ENCODE measurements at places on chromosomes 13 and 19.

DNA sequence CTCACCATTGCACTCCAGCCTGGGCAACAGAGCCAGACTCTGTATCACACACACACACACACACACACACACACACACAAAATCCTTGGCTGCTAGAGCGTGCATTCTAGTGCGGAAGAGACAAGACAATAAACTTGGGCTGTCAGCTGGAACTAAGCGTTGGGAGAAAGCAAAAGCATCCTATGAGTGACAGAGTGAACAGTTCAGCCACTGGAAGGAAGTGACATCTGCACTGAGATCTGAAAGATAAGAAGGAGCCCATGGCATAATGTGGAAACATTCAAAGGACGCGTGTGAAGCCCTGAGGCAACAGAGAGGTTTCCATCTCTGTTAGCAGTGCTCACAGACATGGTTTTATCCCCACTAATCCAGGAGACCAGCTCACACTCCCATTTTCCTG lies 3.5 kb upstream of the SLC1A5 start:
- DNase-seq, result no peak

DNA sequence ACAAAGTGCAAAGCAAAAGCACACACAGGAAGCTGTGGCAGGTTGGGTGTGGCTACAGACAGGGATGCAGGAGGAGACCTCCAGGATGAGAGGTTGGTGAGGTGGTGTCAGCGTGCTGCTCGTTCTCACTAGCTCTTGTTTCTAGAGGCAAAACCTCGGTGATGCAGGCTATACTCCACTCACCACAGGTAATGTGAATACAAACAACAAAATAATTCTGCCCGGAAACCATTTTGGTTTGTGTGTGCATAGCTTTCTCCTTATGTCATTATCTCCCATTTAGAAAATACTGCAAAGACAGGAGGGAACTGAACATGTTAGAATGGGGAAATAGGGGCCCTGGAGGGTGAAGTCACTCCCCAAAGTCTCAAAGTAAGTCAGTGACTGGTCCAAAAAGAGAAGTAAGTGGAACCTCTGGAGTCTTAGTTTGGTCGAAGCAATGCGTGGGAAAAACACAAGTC lies 9.4 kb downstream of the LCP1 start:
- no peak for DNase-seq

- DNase-seq, result no peak
These were observed 115.1 kb upstream of the CACNA1A start for GRCh38 chr19:13621413-13621812.

- no peak for DNase-seq
These were observed 1327.7 kb downstream of the EFNB2 start for GRCh38 chr13:105207572-105208293.

DNA sequence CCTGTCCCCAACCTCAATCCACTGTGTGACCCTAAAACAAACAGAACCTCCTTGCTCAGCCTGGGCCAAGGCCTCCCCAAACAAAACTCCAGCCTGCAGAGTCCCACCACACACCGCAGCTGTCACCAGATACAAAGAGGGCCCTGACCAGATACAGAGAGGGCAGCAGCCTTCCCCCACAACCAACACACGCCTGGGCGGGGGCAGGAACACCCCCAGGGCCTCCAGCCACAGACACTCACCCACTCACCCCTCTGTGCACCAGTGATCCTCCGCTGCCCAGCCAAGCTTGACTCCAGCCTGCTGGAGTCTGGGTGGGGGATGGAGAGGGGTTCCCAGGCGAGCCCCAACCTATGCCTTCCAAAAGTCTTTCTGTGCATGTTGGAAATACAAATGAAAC lies 5.9 kb upstream of the CIRBP start:
- DNase-seq, result no peak

- no peak for DNase-seq
These were observed 21.8 kb upstream of the KBTBD7 start for GRCh38 chr13:41216160-41216559.

GRCh38 chr13:56515441-56515840 lies 625.3 kb upstream of the PRR20A start:
- DNase-seq, result no peak

- no peak for DNase-seq
These were observed 8.5 kb upstream of the ZNF91 start for GRCh38 chr19:23403581-23404324.

DNA sequence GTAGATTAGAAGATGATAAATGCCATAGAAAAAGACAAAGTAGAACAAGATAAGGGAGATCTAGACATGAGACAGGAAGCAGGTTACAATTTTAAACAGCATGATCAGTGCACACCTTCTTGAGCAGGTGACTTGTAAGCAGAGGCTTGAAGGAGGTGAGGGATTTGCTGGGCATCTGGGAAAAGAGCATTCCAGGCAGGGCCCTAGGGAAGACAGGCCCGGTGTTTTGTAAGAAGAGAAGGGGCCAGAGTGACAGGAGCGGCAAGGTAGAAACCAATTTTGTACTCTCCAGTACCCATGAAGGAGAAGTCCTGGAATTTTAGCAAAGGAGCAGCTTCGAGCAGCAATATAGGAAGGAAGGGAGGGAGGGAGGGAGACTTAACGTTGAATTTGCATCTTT lies 296.5 kb downstream of the MZT1 start:
- DNase-seq, result no peak

DNA sequence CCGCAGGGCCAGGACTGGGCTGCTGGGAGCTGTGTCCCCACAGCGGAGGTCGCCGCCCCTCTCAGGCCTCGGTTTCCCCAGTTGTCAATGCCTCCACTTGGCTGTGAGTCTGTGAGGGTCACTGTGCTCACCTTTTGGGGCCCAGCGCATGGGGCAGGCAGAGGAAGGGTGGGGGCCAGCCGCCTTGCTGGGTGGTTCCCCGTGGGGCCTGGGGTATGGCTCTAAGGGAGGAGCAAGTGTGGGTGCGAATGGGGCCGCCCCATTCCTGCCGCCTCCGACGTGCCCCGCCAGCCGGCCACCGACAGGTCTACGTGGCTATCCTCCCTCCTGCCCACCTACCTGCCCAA lies 800 bp upstream of the FGF22 start:
- no peak for DNase-seq

- no peak for DNase-seq
These were observed 1.3 kb downstream of the FAM174C start for GRCh38 chr19:1276628-1277022.

GRCh38 chr19:44930088-44930487 lies 11.9 kb upstream of the APOC4 start:
- DNase-seq, result no peak

DNA sequence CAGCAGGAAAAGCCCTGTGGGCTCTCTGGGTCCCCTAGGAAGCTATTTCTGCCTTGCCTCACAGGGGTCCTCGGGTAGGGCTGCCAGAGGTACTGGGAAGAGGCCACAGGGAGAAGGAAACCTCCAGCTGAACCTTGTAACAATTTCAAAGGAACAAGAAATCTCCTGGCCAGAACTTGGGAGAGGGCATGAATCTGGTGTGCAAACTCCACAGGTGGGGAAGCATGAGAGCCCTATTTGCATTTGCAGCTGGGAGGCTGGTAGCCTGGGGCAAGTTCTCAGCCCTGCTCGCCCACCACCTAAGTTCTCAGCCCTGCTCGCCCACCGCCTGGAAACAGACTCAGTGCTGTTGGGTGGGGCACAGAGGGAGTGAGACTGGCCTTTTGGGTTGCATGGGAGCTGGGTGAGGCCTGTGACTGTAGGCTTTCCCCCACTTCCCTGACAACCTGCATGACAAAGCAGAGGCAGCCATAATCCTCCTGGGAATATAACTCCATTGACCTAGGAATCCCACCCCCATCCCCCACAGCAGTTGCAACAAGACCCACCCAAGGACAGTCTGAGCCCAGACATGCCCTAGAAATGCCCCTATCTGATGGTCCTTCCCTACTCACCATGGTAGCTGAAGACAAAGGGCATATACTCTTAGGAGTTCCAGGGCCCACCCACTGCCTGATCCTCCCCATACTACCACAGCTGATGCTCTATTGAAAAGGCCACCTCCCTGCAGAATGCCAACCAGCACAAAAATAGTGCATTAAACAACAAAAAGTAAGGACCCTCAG lies 11.7 kb downstream of the UGGT2 start:
- no peak for DNase-seq

- DNase-seq, result no peak
These were observed 46.3 kb downstream of the CCNE1 start for GRCh38 chr19:29858000-29858596.

DNA sequence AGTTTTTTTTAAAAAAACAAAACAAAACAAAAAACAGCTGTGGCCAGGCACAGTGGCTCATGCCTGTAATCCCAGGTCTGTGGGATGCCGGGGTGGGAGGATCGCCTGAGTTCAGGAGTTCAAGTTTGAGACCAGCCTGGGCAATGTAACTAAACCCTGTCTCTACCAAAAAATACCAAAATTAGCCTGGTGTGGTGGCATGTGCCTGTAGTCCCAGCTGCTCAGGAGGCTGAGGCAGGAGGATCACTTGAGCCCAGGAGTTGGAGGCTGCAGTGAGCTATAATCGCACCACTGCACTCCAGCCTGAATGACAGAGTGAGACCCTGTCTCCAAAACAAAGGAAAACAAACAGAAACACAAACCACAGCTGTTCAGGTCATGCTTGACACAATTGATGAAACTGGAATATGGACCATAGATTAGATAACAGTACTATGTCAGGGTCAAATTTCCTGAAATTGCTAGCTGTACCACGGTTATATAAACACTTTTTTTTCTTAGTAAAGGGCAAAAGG lies 6.9 kb upstream of the ANGPTL4 start:
- no peak for DNase-seq

DNA sequence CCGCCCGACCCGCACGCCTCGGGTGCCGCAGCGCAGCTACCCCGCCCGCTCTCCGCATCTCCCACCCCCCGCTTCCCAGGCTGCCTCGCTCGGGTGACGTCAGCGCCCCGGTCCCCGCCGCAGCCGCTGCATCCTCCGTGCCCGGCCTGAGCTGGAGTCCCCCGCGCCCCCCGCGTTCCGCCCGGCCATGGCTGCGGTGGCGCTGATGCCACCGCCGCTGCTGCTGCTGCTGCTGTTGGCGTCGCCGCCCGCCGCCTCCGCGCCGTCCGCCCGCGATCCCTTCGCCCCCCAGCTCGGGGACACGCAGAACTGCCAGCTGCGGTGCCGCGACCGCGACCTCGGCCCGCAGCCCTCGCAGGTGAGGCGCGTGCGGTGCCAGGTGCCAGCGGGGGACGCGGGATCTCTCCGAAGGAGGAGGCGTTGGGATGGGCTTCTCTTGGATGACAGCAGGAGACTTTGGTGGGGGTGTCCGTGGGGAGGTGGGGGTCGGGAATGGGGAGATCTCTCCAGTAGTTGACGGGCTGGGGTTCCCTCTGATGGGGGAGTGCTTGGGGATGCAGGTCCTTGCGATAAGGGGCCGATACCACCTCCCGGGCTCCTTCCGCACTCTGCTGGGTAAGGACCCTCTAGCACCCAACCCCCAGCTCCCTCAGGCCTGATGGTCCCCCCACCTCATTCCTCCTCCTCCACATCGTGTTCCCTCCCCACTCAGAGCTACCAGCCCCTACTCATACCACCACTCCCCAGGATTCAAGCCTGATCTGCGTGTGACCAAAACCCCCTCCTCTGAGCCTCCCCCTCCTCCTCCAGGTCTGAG lies at the start of gene TMEM59L:
TSS of gene TMEM59L (plus strand) at position 99 of the 817 bp plus-strand sequence. CDS start at position 188, 89 bp downstream.
- no peak for DNase-seq

DNA sequence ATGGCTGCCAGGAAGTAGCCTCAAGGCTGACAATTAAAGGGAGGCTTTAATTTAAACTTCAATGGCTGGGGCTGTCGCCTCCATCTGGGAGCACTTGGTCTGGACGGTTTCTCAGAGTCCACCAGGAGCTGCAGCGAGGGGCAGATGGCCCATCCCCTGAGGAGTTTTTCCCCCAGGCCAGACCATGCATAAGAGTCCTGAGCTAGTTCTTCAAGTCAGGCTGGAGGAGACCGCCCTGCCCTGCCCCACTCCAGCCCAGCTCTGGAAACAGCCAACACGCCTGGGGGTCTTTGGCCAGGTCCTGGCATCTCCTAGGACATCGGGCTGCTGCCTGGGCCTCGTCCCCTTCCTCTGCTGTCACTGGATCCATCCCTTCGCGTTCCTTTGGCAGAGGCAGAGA lies 5.3 kb upstream of the ACTN4 start:
- DNase-seq, result no peak

DNA sequence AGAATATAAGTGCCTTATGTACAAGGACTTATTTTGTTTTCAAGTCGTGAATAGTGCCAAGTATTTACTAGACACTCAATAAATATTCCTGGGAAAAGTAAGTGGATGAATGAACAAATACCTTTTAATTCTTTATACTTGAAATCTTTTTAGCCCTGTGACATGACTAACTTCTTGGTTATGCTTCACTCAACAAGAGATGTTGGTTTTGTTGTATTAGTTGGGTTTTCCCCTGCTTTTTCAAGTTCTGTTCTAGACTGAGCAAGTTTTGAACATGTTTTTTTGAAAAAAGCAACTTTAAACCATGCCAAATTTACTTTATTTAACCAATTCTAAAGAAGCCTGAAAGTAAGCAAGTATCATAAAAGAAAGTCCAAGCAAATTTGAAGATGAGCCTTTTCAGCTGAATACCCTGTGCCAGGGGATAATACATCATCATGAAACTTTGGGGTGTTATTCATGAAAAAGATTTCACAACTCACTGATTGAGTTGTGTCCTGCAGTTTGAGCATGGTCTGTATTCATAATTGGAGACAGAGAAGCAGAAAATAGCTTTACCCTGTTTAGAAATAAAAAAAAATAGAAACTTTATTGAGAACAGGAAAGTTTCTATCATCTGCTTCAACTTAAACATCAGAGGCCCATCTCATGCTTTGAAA lies 11.1 kb downstream of the LMO7 start:
- no peak for DNase-seq

DNA sequence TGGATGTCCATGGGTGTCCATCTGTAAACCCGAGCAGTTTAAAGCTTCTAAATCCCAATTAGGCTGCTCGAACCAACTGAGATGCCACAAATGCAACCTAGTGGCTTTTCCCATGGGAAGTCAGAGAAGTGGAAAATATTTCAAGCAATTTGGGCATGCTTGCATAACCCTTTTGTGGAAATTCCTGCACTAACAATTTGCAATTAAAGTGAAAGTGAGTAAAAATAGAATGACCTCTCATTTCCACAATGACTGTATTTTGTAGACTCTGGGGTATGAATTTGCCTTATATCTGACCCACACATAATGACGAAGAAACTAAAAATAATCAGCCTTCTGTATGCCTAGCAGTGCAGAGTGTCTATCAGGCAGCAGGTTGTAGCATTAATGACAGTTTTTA lies 91.8 kb upstream of the TSC22D1 start:
- DNase-seq, result no peak

- DNase-seq, result no peak
These were observed 1466.1 kb downstream of the UQCRFS1 start for GRCh38 chr19:27746691-27747380.

- DNase-seq, result no peak
These were observed 27.9 kb downstream of the SIGLEC5 start for GRCh38 chr19:51602189-51602854.

Measured in right forelimb (tissue), 1 donor.